ENCODE measurements at places on chromosomes 5 and 9.

DNA sequence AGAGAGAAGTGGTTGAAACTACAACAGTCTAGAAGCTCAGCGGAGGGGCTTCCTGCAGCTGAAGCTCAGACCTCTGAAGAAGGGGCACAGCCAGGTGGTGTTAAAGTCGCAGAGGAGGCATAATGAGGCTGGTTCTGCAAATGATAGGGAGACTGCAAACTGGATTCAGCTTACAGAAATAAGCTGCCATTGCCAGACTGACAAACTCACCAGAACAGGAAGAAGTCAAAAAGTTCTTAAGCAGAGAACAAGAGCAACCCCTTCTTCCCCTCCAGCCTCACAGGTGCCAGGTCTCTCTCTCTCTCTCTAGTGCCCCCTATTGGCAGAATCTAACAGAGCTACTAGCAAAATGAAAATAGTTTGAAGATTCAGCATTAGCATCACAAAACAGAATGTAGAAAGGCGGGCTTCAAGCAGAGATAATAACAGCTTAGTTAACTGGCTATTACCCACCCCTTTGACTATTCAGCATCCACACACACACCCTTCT lies 76.7 kb downstream of the GRAMD2B start:
- DNase-seq: no peak

DNA sequence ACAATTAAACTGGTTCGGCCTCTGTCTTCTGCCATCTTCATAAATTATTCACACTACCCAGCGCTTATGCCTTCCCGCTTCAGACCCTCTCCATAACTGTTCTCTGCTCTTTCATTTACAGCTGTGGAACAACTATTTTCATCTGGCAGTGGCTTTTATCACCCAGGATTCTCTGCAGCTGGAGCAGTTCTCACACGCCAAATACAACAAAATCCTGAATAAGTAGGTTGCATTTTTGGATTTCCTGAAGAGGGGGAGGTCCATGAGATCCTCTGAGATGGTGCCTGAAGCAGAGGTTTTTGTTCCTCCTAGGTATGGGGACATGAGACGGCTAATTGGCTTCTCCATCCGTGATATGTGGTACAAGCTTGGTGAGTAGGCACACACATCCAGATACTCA lies 28.1 kb upstream of the INSYN2B start:
- no peak for DNase-seq

DNA sequence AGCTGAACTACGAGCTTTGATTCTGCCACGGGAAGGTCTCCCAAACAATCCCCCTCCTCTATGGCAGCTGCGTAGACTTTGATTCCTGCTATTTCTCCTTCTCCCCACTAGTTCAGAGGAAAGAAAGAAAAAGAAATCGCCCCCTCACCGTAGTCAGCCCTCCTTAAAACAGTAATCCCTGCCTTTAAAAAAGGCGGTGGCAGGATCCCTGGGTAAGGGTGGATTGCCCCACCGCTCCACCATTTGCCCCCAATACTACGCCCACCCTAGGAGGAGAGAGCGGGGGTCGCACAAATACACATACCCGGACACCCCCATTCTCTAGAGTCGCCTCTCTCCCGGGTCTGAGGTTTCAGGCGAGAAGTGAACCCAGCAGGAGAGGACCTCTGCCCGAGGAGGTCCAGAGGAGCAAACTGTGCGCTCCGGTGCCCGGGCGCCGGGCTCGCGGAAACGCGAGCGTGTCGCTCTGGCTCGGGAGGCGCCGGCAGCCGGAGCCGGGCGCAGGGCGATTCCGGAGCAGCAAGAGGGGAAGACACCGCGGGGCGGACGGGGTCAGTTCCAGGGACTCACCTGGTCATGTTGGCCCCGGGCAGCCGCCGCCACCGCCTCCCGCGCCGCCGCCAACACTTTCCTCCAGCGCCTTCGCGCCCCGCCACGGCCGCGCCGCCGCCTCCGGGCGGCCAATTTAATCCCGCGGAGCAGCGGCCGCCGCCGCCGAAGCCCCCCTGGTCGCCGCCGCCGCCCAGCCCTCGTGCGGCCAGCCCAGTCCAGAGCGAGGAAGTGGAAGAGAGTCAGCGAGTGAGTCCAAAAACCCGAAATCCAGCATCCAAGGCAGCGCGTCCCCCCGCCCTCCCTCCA lies 1057.7 kb upstream of the DMAC1 start:
- DNase-seq: peak; percentile 32

GRCh38 chr5:156119692-156120091 lies 207.3 kb upstream of the SGCD start:
- DNase-seq: no peak

DNA sequence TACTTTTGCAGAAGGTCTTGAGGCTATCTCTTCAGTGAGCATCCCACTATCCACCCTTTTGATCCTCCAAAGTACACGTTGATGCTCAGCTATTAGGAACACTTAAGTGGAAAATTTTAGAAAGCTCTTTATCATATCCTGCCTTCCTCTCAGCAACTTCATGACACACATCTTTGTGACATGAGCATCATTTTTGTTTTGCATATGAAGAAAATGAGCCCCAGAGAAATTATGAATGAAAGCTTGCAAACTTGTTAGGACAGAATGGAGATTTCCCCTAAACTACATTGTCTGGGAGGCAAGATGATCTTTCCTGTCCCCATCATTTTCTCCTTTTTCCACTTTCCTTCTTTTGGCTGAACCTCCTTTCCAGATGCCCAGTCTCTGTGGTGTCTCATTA lies 239.4 kb upstream of the PIK3R1 start:
- no peak for DNase-seq

DNA sequence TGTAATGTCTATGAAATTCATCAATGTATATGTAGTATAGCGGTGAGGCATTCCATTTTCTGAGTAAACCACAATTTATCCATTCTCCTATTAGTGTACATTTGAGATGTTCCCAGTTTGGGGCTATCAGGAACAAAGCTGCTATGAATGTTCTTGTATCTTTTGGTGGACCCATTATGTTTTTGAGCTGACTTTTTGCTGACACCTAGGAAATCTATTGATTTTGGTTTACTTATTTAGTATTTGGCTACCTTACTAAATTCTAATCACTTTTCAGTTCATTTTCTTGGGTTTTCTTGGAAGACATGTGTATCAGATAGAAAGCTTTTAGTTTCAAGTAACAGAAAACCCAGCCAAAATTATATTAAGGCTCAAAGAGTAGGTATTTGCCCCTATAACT lies 13.7 kb downstream of the NSG2 start:
- no peak for DNase-seq

GRCh38 chr9:38110476-38110875 lies 41.4 kb upstream of the SHB start:
- no peak for DNase-seq

DNA sequence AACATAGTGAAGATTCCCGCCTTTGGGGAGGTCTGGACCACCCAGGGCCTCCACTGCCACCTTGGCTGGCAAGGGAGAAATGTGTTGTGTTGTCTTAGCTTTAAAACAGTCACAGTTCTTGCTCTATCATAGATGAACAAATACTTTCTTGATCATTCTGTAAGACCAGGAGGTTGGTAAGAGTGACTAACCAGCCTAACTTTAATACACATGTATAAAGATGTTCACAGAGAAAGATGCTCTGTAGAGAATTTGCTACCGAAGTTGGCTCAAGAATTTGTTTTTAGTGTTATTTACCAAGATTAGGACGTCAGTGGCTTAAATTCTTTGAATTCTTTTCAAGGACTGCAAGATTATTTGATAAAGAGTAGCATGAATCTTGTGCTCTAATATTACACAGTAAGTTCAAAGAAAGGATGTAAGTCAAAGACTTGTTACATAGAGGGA lies 28.4 kb downstream of the GLRX start:
- DNase-seq: no peak

- DNase-seq: no peak
These were observed 293.7 kb downstream of the KIF4B start for GRCh38 chr5:155307229-155307628.

DNA sequence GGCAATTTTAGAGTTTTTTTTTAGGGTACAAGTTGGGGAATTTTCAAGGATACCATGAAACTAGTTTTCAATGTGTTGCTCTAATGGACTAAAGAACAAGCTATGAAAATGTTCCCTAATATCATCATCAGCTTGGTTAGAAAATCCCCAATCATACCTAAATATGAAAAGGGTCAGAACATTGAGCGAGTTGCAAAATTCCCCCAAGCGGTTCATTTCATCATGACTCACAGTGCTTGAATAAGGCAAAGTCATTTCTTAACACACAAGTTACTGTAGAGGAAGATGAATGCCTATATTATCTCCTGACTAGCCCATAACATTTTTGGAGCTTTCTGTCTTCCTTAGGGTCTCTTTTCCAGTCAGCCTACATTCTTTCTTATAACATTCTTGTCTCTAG lies 62.7 kb downstream of the ST8SIA4 start:
- DNase-seq: no peak

- no peak for DNase-seq
These were observed 42.1 kb upstream of the ZFAND5 start for GRCh38 chr9:72407114-72407513.

DNA sequence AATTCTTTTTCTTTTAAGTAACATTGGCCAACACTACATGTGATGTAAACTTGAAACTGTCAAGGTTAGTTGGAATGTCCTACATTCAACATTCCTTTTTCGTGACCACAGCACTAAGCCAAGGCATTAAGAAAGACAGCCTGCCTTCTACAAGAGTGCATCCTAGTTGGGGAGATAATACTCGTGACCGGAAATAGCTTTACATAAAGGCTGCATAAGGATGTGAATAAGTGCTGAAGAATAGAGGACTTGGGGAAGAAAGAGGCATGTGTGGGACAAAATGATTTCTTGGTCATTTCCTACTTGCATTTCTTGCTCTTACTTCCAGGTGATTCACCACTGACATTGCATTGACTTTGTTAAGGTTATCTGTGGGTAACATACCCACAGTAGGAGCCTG lies 282.0 kb downstream of the DMRT2 start:
- DNase-seq: no peak

- no peak for DNase-seq
These were observed 15.3 kb downstream of the XRCC4 start for GRCh38 chr5:83092619-83093018.

DNA sequence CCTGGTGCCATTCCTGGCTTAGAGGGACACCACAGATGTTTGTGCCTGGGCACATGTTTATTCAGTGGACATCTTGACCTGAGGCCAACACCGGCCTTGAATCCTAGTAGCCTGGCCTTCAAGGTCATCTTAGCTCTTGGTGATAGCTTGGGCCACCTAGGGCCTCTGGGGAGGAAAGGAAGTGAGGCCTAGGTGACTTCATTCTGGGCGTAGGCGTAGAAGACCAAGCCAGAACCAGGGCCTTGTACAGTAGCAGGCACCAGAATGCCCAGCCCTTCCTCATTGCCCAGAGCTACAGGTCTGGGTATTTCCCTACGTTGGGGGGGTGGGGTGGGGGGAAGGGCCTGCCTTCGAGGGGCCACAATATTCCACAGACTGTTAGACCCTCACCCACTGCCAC lies 33.8 kb downstream of the WNK2 start:
- DNase-seq: no peak

DNA sequence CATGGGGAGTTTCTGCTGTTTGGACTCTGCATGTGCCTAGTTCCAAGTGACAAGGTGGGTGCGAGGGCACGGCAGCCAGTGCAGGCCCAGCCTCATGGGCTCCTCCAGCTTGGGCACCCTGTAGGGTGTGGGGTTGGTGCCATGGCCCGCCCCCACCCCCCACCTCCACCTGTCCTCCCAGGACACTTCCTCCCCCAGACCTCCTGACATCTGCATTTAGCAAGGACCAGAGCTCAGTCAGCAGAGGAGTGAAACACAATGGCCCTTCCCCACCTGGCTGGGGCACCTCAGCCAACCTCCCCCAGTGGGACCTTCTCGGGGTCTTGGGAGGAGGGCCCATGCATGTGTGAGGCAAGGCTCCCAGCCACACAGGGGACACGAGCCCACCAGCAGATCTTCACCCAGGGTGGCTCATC lies 1.9 kb upstream of the NKD2 start:
- DNase-seq: no peak

DNA sequence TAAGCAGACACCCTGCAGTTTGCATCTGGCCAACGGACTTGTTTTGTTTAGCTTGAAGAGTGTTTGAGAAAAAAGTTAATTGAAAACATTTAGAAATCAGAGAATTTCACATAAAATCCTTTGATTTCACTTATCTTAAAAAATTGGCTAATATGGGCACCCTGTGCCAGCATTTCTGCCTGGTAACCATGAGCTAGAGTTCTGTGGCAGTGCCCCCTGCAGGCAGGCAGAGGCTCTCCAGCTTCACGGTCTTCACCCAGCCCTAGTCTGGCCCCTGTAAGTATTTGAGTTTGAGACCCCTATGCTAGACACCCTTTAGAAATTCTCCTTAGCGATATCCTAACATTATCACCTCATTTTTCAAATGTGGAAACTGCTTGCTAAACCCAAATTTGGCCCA lies 18.8 kb upstream of the FANCC start:
- no peak for DNase-seq

DNA sequence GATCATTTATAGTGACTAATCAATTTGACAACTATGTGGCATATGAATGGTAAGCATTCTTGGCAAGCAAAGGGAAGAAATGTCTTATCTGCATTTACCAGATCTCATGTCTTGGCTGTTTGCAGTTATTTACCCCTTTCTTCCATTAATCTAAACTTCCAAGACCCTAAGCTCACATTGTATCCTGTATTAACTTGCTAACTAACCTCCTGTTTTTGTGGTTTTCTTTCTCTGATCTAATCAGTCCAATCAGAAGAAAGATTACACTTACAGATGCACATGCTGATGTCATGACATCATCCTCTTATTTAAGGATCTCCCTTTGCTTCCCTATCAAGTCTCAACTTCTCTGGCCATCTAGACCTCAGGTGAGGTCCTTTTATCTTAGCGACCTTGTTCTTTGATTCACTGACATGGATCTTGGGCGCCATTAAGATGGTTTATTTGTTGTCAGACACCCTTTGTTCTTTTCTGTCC lies 95.5 kb downstream of the F2RL2 start:
- no peak for DNase-seq

DNA sequence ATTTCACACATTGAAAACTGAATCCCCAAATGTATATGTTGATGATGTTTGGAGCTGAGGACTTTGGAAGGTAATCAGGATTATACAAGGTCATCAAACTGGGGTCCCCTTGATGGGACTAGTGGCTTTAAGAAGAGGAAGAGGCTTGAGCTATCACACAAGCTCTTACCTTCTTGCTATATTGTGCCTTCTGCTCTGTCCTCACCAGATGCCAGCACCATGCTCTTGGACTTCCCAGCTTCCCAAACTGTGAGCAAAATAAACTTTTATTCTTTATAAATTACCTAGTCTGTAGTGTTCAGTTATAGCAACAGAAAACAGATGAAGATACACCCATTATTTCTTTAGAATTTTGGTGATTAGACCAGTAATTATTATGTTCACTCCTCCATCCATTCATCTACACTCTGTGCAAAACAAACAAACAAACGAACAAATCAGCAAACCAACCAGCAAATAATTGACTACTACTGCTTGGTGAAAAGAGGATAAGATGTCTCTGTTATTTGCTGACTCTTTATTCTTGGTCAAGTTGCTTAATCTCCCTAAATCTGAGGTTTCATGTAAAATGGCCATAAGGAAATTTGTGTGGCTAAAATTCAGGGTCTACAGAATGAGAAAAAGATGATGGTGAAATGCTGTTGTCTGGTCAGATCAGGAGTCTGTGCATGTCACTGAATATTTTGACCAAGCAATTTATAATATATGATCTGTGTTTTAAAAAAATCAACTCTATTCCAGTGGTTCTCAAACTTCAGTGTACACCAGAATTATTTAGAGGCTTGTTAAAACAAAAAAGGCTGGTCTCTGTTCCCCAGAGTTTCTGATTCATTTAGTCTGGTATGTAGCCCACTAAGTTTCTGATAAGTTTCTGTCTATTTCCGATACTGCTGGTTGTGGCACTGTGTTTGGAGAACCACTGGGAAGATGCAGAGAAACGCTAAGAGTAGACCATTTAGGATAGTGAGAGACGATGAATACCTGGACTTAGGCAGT lies 854.1 kb downstream of the MAT2B start:
- no peak for DNase-seq

GRCh38 chr5:132546108-132546507 lies 2.8 kb upstream of the IL5 start:
- no peak for DNase-seq

Data from NCI-H1105 (cell line).